ENCODE measurements at places on chromosomes 16 and 17.

DNA sequence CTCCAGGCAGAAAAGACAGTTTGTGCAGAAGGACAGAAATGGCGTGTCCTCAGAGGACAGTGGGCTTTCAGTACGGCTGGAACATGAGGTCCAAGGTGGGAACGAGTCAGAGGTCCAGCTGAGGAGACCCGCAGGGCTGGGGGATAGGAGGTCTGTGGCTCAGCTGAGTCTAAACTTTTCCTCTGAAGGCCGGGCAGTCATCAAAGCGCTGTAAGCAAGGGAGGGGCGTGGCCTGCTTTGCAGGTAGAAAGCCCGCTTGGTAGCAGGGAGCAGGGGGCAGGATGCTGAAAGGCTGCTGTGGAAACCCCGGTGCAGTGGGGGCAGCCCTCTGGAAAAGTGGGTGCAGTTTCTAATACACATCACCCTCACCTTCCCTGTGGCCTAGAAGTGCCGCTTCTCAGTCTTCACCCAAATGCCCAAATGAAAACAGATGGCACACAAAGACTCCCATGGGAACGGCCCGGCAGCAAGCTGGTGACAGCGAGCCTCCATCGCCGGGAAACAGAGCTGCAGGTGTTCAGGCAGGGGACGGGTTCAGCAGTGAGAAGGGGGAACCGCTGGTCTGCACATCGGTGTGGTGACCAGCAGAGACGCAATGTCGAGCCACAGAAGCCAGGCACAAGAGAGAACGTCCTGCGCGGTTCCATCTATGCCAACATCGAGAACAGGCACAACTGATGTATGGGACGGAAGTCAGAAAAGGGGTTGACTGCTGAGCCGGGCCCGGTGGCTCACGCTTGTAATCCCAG is 12.2 kb upstream of the OSGIN1 start:
- DNase-seq: no peak

- no peak for DNase-seq
Measured at GRCh38 chr17:39820541-39820940, 43.6 kb downstream of the IKZF3 start.

DNA sequence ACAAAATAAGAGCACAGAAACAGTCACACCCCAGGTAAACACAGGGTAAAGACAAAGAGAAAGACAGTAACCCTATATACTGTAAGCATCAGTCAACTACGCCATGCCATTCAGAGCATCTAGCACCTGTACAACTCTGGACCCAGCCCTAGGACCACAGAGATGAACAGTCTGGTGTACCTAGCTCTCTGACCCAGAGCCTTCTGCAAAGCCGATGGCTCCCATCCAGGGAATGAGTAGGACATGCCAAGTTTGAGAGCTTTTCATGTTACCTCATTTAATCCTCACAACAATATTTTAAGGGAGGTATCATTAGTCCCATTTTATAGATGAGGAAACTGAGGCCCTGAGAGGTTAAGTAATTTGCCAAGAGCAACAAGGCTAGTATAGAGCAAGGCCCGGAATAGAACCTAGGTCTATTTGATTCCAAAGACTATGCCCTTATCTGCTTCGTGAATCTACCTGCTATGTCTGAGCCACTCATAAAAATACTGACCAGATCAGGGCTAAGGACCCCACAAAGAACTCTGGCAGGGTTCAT is 3.4 kb downstream of the LYRM9 start:
- no peak for DNase-seq

- no peak for DNase-seq
Measured at GRCh38 chr17:74490716-74491115, 24.3 kb downstream of the CD300A start.

GRCh38 chr17:46770818-46771560 is 47.5 kb downstream of the WNT3 start:
- peak; percentile 59 for DNase-seq

- DNase-seq: no peak
Measured at GRCh38 chr16:84036982-84037425, 5.6 kb downstream of the SLC38A8 start.

DNA sequence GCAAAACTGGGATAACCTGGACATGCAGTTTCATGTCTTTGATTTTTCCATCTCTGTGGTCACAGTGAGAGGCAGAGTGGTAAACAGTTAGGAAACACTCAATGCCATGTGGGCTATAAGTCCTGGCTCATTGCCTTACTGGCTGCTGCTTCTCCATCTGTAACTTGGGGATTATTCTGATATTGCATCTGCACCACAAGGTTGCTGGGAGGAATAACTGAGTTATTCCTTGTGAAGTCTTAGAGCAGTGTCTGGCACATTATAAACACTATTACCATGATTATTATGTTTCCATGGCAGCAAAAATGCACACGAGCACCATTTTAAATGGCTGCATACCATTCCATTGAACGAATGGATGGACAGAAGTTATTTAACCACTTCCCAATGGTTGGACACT is 111.7 kb upstream of the CDH5 start:
- DNase-seq: no peak

DNA sequence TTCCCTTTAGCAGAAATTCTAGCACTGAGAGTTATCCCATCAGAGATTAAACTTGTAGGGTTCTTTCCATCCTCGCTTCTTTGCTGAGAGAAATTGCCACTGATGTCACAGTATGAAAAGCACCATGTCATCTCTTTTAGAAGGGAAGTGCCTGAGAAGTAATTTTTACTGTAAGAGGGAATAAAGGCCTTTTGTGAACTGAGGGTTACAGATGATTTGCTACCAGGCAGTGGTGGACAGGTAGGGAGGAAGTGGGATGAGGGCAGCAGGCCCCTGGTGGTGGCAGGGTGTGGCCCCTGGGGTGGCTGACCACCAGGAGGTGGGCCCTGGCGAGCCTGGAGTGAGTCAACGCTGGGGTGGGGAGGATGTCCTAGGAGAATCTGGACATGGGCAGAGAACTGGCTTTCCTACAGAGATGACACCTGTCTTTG is 6.4 kb upstream of the MILR1 start:
- peak; percentile 87 for DNase-seq

DNA sequence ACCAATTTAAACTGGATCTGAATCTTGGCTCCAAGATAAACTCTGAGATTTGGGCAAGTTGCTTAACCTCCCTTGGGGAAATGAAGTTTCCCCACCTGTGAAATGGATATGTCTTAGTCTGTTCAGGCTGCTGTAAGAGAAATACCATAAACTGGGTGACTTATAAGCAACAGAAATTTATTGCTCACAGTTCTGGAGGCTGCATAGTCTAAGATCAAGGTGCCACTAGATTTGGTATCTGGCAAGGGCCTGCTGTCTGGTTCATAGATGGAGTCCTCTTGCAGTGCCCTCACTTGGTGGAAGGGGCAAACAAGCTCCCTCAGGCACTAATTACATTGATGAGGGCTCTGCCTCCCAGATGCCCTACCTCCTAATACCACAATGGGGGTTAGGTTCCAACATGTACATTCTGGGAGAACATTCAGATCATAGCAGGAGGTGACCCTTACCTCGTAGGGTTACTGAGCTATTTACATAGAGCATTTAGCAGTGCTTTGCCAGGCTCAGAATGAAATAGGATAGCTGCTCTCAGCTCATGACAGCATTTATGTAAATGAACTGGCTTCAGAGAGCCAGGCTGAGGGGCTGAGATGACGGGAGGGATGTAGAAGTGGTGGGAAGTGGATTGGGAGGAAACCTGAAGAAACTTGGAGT is 83.9 kb downstream of the SPECC1 start:
- no peak for DNase-seq

GRCh38 chr16:84144209-84144858 is 643 bp downstream of the HSDL1 start:
- DNase-seq: peak; percentile 31

- DNase-seq: peak; percentile 100
Measured at GRCh38 chr17:2392252-2393173, 8.3 kb downstream of the MNT start.

DNA sequence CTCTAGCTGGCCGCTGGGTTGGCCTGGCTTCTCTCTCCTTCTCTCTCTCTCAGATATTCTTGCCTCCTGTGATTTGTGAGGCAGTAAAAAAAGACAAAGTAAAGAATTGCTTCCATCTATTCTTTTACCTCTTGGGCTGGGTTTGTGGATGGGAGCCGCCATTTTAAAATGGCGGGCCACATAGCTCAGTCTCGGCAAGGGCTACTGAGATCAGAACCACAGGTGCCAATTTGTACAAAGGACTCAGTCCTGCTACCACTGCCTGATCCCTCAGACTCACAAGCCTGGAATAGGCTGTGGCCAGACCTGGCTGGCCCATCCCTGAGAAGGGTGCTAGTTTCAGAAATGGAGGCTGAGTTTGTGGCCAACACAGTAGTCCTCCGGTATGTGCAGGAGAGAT is 24.1 kb downstream of the NOD2 start:
- DNase-seq: no peak

- DNase-seq: no peak
Measured at GRCh38 chr16:85248342-85248741, 136.1 kb upstream of the CIBAR2 start.

DNA sequence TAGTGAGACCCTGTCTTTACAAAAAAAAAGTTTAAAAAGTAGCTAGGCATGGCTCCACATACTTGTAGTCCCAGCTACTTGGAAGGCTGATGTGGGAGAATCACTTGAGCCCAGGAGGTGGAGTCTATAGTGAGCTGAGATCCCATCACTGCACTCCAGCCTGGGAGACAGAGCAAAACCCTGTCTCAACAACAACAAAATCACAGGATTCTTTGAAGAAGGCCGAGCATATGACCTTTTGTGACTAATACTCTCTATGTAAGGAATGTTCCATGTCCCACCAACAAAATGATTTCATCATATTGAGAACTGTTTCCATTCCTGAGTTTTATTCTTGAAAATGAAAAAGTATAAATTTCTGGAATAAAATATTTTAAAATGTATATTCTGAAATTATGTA is 58.9 kb upstream of the EFCAB3 start:
- no peak for DNase-seq

- DNase-seq: no peak
Measured at GRCh38 chr16:86137359-86137758, 238.4 kb downstream of the IRF8 start.

DNA sequence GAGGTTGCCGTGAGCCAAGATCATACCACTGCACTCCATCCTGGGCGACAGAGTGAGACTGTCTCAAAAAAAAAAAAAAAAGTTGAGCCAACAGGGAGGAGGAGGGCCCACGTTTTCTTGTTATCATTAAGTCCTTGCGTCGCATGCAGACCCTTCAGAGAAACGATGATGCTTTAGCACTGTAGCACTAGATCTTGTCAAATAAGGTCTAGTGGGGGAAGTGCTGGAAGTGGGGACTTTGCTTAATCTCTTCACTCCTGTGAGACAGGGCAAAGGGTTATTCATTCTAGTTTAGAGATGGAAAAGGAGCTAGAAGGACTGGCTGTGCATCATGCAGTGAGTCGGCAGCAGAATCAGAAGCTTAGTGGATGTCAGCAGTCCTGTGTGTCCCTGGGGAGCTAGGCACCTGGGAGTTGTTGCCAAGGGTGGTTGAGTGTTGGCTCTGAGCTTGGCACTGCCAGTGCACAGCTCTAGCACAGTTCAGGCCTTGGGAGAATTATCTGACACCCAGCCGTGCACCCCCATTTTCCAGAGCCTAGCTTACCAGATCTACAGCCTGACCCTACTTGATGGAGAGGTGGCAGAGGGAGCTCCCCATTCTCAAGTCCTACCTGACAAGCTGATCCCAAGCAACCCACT is 33.4 kb upstream of the TBX2 start:
- no peak for DNase-seq

GRCh38 chr17:4269915-4270314 is 6.1 kb upstream of the ANKFY1 start:
- DNase-seq: no peak

DNA sequence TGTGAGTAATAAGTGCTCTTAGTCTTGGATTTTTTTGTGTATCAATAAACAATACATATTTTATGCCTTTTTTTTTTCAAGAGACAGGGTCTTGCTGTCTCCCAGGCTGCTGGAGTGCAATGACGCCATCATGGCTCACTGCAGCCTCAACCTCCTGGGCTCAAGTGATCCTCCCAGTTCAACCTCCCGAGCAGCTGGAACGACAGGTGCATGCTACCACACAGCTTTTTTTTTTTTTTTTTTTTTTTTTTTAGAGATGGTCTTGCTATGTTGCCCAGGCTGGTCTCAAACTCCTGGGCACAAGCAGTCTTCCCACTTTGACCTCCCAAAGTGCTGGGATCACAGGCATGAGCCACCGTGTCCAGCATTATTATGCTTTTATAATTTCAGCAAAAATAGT is 13.0 kb downstream of the ACSF2 start:
- no peak for DNase-seq

DNA sequence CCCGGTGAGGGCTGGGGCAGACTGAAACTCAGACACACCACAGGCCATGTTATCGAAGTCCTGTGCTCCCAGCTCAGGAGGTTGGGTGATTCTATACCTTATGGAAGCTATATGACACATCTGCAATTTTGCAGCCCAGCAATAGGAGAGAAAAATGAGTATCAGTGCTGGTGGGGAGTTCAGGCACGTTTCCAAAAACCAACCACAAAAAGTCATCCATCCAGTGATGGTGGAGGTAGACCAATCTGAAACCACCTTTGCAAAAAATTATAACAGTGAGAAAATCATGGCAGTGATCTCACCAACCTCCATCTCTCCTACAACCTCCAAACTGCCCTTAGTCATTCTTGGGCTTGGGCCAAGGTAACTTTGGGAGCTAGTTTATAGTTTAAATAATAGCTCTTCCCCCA is 327.9 kb downstream of the SLC39A11 start:
- DNase-seq: no peak

DNA sequence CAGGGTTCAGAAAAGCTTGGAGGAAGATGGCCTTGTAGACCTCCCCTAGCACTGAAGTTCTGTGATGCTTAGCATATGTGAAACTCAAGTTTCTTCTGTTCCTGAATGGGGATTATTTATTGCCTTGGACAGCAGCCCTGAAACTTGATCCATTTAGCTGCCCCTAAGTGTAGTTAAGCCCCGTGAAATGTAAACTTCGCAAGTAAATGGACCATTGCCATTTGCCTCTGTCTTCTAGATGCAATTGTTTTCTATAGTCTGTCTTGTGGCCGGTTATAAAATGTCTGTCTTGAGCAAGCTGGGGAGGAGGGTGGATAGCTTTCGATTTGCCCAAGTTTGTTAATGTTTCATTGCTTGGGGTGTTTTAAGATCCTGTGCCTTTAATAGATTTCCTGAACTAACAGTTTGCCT is 261.8 kb downstream of the CDH13 start:
- no peak for DNase-seq

DNA sequence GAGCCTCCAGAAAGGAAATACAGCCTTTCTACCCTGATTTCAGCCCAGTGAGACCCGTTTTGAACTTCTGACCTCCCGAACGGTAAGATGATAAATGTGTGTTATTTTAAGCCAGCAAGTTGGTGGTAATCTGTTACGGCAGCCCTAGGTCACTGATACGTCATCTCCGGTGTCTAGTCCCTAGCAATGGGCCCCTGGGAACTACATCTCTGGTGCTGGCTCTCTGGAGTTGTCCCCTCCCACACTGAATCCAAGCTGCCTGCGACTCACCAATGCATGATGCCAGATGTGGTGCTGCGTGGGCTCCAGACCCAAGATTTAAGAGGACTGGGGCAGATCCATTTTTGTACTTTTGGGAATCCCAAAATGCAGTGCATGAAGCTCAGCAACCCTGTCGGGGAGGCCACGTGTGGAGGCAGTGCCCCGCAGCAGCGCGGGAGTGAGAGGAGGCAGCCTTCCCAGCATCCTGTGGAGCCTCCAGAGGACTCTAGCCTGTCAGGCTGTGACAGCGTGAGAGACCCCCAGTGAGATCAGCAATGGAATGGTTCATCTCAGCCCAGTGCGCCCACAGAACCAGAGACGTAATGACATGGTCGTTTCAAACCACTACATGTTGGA is 43.6 kb upstream of the USP7 start:
- DNase-seq: peak; percentile 90

- DNase-seq: no peak
Measured at GRCh38 chr17:81942167-81942553, 4.9 kb downstream of the MYADML2 start.
